ENCODE measurements at places on chromosomes 12 and 14.
A peak's percentile ranks its signal among the peaks of the same experiment; 100 is the strongest.

- H3K27me3 ChIP-seq = no peaks in the 10 kb centered on the region
- H3K4me3 ChIP-seq = no peak overlapping the region
These were observed 8.6 kb downstream of the ASB2 start for GRCh38 chr14:93967637-93968250.

DNA sequence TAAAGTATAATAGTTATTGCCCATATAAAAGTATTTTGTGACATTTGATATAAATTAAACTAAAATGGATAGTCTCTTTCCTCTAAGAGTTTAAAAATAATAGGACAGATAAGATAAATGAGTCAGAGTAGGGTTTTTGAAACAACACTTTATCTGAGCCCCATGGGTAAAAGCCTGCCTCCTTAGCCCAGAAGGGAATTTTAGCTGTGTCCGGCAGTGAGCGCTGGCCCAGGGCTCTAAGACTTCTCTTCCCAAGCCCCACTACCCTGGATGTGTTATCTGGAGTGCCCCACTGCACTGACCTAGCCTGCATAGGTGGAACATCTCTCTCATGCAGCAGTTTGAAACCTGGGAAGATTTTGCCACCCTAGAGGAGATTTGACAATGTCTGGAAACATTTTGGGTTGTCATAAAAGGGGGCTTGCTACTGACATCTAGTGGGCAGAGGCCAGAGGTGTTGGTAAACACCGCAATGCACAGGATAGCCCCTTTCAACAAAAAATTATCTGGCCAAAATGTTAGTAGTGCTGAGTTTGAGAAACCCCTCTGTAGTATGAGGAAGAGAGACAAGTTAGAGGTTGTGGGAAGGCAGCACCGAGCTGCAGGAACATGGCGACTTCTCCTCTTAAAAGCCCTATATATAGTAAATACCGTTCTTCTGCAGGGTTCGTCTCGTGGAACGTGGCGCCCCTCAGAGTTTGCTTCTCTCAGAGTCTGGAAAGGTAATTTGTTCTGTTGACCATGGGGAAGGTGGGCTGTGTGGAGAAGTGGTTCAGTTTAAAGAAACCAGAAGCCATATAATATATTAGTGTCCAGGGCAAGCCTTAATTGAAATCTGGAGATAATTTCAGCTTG lies 29.3 kb upstream of the ATF1 start:
- no peaks in the 10 kb centered on the region for H3K27me3 ChIP-seq
- H3K4me3 ChIP-seq = no peak overlapping the region
- no peaks in the 10 kb centered on the region for H3K4me1 ChIP-seq
- peak; percentile 75 for DNase-seq
- H3K27ac ChIP-seq = no peak overlapping the region

DNA sequence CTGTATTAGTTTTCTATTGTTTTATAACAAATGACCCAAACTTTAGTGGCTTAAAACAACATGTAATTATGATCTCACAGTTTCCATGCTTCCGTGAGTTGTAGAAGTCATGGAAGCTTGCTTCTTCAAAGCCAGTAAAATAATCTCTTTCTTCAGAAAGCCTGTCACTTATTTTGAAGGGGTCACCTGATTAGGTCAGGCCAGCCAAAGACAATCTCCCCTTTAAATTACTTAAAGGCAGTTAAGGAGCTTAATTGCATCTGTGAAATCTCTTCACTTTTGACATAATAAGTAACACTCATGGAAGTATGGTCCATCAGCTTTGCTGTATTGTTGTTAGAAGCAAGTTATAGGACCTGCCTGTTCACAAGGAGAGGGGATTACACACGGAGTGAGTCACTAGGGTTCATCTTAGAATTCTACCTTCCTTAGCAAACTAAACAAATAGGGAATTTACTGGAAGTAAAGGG lies 89.8 kb downstream of the FAR2 start:
- H3K4me3 ChIP-seq = no peak overlapping the region
- H3K27ac ChIP-seq = no peak overlapping the region
- peaks cover 31% of the 10 kb centered on the region for H3K4me1 ChIP-seq
- no peaks in the 10 kb centered on the region for H3K27me3 ChIP-seq
- DNase-seq = peak; percentile 44

GRCh38 chr12:81699551-81699950 lies 59.6 kb downstream of the PPFIA2 start:
- no peaks in the 10 kb centered on the region for H3K4me1 ChIP-seq
- no peaks in the 10 kb centered on the region for H3K36me3 ChIP-seq
- H3K27ac ChIP-seq = no peak overlapping the region
- H3K27me3 ChIP-seq = no peaks in the 10 kb centered on the region
- no peak overlapping the region for H3K4me3 ChIP-seq

GRCh38 chr12:61993734-61994345 lies 266.4 kb upstream of the USP15 start:
- no peaks in the 10 kb centered on the region for H3K36me3 ChIP-seq
- no peak overlapping the region for H3K4me3 ChIP-seq
- H3K27me3 ChIP-seq = no peaks in the 10 kb centered on the region
- DNase-seq = peak; percentile 45

DNA sequence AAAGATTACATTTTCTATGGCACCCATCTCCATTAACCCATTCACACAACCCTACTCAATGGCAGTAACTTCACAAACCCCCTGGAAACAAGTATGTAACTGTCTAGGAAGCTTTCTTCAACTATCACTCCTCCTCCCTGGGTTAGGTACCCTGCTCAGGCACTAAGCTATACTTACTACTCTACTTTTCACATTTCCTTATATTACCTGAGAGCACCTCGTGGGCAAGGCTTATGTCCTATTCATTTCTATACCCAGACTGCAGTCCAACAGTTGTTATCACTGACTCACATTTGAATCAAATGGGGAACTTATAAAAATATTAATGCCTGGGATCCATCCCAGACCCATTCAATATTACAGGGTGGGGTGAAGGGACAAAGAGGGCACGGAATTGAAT lies 4.6 kb downstream of the PAWR start:
- no peaks in the 10 kb centered on the region for H3K27me3 ChIP-seq
- no peak overlapping the region for H3K27ac ChIP-seq
- no peaks in the 10 kb centered on the region for H3K4me1 ChIP-seq
- no peak for DNase-seq
- H3K4me3 ChIP-seq = no peak overlapping the region
- H3K36me3 ChIP-seq = 0 out of 2 replicates have a peak, but pooled peaks cover 2% of the 10 kb centered on the region

GRCh38 chr12:100186071-100186470 lies 14.5 kb upstream of the ACTR6 start:
- H3K4me1 ChIP-seq = no peaks in the 10 kb centered on the region
- DNase-seq = no peak
- H3K4me3 ChIP-seq = no peak overlapping the region
- no peaks in the 10 kb centered on the region for H3K27me3 ChIP-seq
- H3K27ac ChIP-seq = no peak overlapping the region

GRCh38 chr12:123035841-123036240 lies 55.4 kb downstream of the ARL6IP4 start:
- no peak overlapping the region for H3K4me3 ChIP-seq
- no peaks in the 10 kb centered on the region for H3K36me3 ChIP-seq
- H3K27me3 ChIP-seq = no peaks in the 10 kb centered on the region
- no peak for DNase-seq
- peaks cover 2% of the 10 kb centered on the region for H3K4me1 ChIP-seq

- DNase-seq = no peak
- no peaks in the 10 kb centered on the region for H3K27me3 ChIP-seq
- no peak overlapping the region for H3K4me3 ChIP-seq
- no peaks in the 10 kb centered on the region for H3K36me3 ChIP-seq
- H3K4me1 ChIP-seq = no peaks in the 10 kb centered on the region
These were observed 206.8 kb upstream of the NUDT4 start for GRCh38 chr12:93170928-93171327.

DNA sequence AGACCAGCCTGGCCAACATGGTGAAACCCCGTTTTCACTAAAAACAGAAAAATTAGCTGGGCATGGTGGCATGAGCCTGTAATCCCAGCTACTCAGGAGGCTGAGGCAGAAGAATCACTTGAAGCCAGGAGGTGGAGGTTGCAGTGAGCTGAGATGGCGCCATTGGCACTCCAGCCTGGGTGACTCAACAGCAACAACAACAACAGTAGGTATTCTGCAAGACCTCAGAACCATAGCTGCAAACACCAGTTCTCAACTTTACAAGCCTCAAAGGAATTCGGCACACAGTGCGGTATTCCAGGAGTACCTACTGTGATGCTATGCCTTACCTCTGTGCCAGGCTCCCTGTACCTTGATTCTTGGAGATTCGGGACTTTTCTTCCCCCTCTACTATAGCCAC lies 15.8 kb downstream of the FOXN3 start:
- DNase-seq = no peak
- H3K36me3 ChIP-seq = peaks cover 6% of the 10 kb centered on the region
- no peaks in the 10 kb centered on the region for H3K27me3 ChIP-seq
- no peaks in the 10 kb centered on the region for H3K4me1 ChIP-seq

GRCh38 chr12:68069275-68069674 lies 80.0 kb downstream of the IFNG-AS1 start:
- no peaks in the 10 kb centered on the region for H3K36me3 ChIP-seq
- no peak overlapping the region for H3K27ac ChIP-seq
- DNase-seq = no peak
- no peak overlapping the region for H3K4me3 ChIP-seq
- H3K27me3 ChIP-seq = no peaks in the 10 kb centered on the region
- peaks cover 5% of the 10 kb centered on the region for H3K4me1 ChIP-seq

DNA sequence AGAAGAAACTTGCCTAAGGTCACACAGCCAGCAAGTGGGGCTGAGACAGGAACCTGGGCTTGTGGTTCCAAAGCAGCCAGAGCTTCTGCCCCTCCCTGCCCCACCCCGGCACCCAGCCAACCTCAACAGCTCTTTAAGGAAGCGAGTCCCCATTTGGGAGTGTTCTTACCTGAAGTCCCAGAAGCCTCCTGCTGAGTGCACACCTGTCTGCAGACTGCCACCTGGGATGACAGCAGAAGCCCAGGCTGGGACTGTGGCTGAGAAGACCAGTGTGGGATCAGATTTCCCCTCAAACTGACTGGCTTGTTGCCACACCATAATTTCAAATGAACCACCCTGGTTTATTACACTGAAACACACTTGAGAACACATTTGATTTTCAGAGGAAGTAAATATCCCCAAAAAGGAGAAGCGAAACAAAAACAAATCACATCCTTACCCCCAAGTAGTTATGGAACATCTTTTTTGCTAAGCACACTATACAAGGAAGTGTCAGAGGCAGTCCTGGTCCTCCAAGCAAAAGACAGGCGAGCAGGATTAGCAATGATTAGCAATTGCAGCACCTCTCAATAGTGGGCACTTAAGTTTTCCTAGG lies 6.3 kb upstream of the RIN3 start:
- peaks cover 10% of the 10 kb centered on the region for H3K4me1 ChIP-seq
- no peak for DNase-seq
- H3K36me3 ChIP-seq = no peaks in the 10 kb centered on the region
- no peak overlapping the region for H3K4me3 ChIP-seq
- H3K27me3 ChIP-seq = no peaks in the 10 kb centered on the region

DNA sequence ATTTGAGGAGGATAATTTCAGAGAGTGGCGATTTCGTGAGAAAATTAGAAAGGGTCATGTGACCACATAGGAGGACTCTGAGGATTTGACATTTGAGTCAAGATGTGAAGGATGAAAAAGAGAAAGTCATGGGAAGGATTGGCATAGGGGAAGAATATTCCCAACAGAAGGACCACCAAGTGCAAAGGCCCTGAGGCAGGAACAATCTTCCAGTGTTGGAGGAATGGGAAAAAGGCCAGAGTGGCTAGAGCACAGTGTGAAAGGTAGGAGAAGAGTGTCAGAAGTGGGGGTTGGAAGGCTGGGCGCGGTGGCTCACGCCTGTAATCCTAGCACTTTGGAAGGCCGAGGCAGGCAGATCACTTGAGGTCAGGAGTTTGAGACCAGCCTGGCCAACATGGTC lies 3.9 kb upstream of the PPP1CC start:
- no peak for DNase-seq
- H3K4me1 ChIP-seq = 0 out of 2 replicates have a peak, but pooled peaks cover 4% of the 10 kb centered on the region
- H3K36me3 ChIP-seq = peaks cover 4% of the 10 kb centered on the region
- H3K27me3 ChIP-seq = no peaks in the 10 kb centered on the region

GRCh38 chr14:92555465-92556111 lies 42.0 kb downstream of the RIN3 start:
- no peak for DNase-seq
- H3K27me3 ChIP-seq = no peaks in the 10 kb centered on the region
- H3K36me3 ChIP-seq = no peaks in the 10 kb centered on the region
- no peak overlapping the region for H3K27ac ChIP-seq

All from SJCRH30 (cell line).